Activated naive CD4-positive, alpha-beta T cell treated with anti-CD3 and anti-CD28 coated beads for 36 hours (primary cell): ENCODE measurements at places on chromosomes 7 and 10.
A peak's percentile ranks its signal among the peaks of the same experiment; 100 is the strongest.

DNA sequence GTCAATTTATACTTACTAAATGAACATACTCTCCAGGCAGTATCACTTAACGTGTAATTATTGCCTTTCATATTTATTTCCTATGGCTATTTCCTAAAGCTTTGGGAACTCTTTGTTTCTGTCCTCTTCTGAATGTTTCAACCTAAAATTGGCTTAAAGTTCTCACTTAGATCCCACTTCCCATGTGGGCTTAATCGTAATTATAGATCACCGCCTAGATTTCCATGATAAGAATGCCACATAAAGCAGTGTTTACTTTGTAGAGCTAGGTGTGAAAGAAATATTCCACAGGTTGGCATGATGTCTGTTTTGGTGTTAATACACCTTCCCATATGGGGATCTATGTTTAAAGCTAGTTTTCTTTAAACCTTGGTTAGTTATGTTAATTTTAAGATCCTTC lies 1.5 kb downstream of the HDAC9 start:
- no peak for DNase-seq

GRCh38 chr10:103451091-103451813 lies 918 bp downstream of the CALHM2 start:
- peak; percentile 67 for DNase-seq

DNA sequence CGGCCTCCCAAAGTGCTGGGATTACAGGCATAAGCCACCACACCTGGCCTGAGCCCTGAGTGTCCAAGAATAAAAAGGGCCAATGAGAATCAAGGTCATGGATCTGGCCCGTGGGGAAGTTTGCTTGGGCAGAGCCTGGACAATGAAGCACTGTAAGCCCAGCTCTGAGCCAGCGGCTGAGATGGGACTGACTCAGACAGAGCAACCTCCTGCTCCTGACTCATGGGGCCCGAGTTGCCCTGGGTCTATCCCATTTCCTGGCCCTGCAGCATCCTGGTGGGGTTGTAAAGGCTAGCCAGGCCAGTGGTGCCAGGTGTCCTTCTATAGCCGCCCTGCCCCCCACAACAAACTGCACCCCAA lies 5.2 kb upstream of the MYH16 start:
- DNase-seq: no peak

- no peak for DNase-seq
These were observed 114.7 kb downstream of the BICC1 start for GRCh38 chr10:58627392-58627791.

GRCh38 chr7:80040752-80041151 lies 93.9 kb upstream of the GNAI1 start:
- DNase-seq: no peak
